Activated naive CD8-positive, alpha-beta T cell treated with anti-CD3 and anti-CD28 coated beads for 36 hours (primary cell): ENCODE measurements at places on chromosomes 5 and 9.

DNA sequence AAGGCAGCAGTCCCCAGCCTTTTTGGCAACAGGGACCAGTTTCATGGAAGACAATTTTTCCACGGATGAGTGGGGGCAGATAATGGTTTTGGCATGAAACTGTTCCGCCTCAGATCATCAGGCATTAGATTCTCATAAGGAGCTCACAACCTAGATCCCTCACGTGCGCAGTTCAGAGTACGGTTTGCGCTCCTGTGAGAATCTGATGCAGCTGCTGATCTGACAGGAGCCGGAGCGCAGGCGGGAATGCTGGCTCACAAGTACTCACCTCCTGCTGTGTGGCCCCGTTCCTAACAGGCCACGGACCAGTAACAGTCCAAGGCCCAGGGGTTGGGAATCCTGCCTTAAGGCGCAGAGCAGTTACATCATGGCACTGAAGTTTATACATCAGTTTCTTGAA lies 3.3 kb upstream of the BRD3 start:
- no peak for DNase-seq

GRCh38 chr5:90613459-90613858 lies 54.9 kb downstream of the ADGRV1 start:
- DNase-seq: no peak

DNA sequence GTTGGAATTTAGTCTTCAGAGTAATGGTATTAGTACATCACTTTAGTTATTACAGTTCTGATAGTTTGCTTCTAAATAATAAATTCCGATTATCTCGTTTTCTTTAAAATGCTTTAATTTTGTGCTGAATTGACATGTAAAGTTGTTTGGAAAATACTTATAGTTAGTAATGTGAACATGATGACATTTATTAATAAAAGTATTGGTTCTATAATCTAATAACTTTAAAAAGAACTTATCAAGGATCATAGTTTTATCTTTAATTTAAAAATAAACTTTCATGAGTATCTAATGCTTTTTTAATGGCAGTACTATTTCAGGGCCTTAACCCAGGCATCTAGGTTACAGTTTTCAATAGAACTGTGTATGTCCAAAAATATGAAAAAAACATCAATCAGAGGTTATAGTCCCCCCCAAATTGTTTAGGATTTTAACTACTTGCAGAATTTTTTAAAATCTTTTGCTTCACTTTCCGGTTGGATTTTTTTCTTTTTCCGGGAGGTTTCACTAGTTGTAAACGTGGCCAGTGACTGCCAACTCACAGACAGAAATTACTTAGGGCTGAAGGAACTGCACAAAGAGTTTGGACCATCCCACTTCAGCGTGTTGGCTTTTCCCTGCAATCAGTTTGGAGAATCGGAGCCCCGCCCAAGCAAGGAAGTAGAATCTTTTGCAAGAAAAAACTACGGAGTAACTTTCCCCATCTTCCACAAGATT lies 680 bp downstream of the GPX8 start:
- no peak for DNase-seq

- DNase-seq: no peak
Measured at GRCh38 chr5:133469846-133470245, 142.5 kb downstream of the FSTL4 start.

DNA sequence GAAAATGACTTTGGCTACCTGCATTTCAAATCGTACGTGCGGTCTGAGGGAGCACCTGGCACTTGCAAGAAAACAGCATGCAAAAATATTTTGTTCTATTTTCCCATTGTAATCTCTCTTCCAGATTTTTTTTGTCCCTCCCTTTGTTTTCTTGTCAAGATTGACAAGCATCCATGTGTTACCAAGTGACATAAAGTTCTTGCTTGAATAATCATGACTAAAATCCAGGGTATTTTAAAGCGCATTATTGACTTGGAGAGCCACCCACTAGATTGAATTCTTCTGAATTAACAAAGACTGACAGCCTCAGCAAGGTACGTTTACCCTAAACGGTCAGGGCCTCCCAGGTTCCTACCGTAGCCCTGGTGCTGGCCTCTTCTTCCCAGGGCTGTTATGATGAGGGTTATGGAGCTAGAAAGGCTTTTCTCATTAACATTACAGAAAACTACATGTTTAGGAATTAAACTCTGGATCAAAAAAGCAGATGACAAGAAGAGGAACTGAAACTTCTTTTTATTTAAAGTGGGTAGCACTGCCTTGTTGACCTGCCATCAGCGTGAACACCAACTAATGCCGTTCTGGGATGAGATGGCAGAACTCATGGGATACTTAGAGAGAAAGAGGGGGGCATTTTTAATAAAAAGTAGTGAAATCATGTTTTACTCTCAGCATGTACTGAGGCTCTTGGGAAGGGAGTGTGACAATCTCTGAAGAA lies 297.0 kb downstream of the EFNA5 start:
- DNase-seq: no peak

- no peak for DNase-seq
Measured at GRCh38 chr5:174610968-174611367, 113.4 kb upstream of the MSX2 start.

GRCh38 chr9:134335061-134335460 lies 8.8 kb downstream of the RXRA start:
- DNase-seq: no peak

GRCh38 chr5:28779161-28779754 lies 1740.9 kb upstream of the CDH9 start:
- DNase-seq: no peak

- no peak for DNase-seq
Measured at GRCh38 chr5:1763548-1763911, 36.1 kb downstream of the MRPL36 start.

- DNase-seq: no peak
Measured at GRCh38 chr5:164412531-164412930, 907.1 kb downstream of the MAT2B start.

DNA sequence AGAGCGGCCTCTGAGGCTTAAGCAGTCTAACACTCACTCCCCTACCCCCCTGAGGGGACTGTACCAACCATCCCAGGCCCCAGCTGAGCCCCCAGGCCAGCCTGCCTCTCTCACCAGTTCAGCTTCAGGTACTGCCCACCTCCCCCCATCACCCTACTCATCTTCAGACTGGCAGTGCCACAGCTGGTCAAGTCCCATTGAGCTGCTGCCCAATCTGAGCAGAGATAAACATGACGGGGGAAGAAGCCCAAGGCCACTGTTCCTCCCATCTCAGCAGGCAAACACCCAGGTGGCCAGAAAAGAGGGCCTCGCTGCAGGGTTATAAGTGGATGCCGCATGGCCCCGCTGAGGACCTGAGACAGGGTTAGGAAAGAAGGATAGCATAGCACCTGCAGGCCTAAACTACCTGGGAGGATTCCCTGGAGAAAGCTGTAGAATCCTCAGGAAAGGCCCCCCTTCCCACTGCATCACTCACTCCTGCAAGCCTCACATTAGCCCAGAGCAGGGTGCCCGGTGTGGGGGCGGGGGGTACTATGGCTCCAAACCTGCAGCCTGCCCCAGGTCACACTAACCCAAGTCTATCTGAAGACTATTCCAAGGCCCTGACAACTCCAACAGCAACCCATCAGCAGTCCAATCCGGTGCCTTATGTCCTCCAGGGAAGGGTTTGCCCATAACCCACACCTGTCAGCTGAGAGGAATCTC lies 3.6 kb downstream of the B4GALT1 start:
- DNase-seq: no peak

DNA sequence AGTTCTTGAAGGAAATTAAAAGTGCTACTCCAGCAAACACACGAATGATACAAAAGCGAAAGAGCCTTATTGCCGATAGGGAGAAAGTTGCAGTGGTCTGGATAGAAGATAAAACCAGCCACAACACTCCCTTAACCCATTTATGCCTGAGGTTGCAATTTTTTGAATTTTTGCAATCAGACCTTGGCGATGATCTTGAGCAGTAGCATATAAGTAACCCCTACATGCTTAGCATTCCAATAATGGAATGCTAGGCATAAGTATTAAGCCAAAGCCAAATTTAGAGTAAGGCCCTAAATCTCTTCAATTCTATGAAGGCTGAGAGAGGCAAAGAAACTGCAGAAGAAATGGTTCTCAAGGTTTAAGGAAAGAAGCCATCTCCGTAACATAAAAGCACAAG lies 153.5 kb downstream of the SLC28A3 start:
- no peak for DNase-seq
